NCI-H146 (cell line): ENCODE measurements at places on chromosomes 3 and 15.

DNA sequence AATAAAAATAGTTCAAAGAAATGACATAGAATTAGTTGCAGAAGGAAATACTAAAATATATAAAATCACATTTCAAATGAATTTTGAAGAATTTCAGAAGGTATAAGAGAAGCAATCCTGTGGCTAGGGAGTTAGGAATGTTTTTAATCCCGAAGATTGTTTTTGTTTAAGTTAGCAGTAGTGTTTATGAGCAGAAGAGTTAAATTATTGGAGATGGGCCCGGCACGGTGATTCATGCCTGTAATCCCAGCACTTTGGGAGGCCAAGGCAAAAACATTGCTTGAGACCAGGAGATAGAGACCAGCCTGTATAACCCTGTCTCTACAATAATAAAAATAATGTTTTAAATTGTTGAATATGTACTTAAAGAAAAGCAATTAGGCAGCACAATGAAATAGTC, 432.5 kb downstream of the MFSD1 start:
- no peak for DNase-seq

DNA sequence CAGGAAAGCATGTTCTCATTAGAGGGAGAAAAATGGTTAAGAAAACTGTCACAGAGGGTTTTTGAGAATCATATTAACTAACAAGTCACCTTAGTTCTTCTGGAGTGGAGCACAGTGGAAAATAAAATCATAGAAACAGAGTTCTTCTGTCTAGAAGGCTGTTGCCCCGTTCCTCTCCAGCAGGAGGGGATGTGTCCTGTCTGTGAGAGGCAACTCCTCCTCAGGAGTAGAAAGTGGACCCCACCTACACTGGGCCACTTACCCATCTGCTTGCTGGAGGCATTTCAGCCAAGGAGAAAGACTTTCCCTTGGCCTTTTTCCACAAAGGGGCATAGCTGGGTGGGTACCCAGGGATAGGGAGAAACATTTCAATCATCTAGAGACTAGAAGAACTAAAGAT, 106.6 kb downstream of the SSR3 start:
- peak; percentile 16 for DNase-seq

DNA sequence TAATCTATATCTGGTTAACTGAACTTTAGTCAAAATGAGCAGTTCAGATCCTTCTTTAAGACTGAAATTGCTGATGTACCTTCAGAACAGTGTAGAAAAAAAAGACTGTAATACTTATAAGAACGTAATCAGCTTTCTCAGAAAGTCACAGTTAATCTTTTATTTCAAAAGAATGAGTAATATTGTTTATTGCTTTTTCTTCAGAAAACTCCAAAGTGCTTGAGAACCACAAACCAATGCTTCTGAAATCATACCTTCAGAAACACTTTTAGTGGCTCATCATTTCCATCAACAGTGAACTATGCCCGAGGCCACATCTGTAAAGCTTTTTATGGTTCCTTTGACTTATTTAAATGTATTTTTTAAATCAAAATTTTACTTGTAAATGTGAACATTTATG, 33.3 kb upstream of the CLASP2 start:
- no peak for DNase-seq

GRCh38 chr15:61318802-61319525, 89.9 kb upstream of the RORA start:
- peak; percentile 4 for DNase-seq

GRCh38 chr3:11136830-11137626, 17.3 kb upstream of the HRH1 start:
- DNase-seq: no peak

DNA sequence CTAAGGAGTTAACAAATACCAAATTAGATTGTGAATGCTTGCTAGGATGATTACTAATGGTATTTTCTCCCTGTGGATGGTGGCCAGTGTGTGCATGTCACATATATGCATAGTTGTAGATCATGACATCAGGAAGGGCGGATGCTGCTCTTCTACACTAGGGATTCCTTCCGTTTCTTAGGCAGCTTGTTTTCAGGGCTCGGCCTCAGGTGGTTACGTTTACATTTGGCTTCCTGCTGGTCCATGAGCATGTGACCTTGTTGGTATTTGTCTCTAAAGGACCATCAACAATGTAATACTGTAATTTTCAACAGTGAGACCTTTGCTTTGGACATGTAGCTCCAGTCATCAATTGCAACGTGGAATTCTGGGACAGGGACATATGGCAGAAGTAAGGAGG, 221.4 kb downstream of the NR1D2 start:
- DNase-seq: no peak

GRCh38 chr3:183298701-183299153, 45.7 kb downstream of the B3GNT5 start:
- peak; percentile 74 for DNase-seq

- DNase-seq: no peak
Observed at GRCh38 chr3:80553211-80553610, 785.4 kb upstream of the ROBO1 start.

GRCh38 chr3:60609446-60609845, 641.8 kb downstream of the FHIT start:
- no peak for DNase-seq

DNA sequence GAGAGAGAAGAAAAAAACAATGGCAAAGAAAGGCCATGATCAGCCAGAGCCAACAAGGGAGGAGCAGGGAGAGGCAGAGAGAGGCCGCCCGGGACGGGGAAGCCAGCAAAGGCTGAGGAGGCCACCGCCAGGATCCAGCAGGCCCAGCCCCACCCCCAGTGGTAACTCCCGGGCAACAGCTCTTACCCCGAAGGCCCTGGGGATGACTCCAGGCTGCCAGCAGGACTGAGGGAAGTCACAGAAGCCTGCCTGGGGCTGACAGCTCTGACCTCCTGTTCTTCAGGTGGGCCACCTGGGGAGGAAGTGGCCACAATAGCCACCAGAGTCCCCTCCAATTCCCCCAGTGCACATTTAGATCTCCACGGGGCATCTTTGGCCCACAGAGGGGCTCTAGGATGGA, 184.3 kb upstream of the LINGO1 start:
- DNase-seq: no peak

DNA sequence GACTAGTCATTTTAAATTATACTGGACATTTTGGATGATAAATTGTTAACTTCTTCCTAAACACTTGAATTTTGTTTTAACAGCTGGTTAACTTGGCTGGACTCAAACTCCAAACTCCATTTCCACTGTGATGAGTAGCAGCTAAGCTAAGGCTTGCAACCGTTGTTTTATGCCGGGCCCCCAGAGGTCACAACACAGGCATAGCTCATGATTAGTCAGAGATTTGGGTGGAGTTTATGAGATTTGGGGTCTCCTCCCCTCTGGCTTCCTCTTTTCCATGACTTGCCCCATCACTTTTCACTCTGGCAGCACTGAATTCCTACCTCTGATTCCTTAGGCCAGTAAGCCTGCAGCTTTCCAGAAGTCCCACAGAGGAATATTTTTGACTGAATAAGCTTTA, 12.8 kb downstream of the THAP10 start:
- DNase-seq: no peak

DNA sequence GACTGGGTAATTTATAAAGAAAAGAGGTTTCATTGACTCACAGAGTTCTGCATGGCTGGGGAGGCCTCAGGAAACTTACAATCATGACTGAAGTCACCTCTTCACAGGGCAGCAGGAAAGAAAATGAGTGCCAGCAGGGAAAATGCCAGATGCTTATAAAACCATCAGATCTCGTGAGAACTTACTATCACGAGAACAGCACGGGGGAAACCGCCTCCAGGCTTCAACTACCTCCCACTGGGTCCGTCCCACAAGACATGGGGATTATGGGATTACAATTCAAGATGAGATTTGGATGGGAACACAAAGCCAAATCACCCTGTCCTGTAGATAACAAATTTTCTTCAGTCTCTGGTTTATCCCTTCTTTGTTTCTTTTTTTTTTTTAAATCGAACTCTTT, 31.0 kb upstream of the AVEN start:
- no peak for DNase-seq

GRCh38 chr3:16508243-16508578, 5.3 kb downstream of the RFTN1 start:
- no peak for DNase-seq

DNA sequence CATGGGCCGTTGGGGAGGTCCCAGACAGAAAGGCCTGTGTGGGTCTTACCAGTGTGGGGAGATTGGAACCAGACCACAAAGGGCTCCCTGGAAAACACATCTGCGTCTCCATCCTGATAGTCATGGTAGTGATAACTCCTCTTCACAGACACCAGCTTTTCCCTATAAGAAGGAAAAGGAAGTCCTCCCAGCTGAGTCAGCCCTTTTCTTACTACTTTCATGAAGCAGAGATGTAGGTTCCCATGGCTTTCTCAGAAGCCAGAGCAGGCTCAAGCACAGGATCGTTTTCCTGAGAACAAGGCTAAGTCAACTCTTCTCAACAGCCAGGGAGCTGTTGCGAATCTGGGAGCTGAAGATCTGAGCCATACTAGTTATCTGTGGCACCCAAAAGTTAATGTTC, 6.1 kb downstream of the DNASE1L3 start:
- no peak for DNase-seq

DNA sequence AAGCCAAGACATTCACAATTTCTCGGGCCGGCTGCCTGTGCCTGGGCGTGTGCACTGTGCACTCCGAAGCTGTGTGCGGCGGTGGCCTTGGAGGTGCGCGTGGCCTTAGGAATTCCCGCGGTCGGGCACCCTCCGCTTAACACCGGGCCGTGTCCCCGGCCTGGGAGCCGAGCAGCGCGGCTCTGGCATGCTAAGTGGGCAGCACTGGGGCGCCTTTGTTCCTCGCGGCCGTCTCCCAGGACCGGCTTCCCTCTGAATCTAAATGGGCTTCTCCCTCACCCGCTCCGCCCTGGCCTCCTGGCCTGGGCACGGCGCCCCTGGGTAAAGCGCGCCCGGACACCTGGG, 498 bp upstream of the ARNT2 start:
- peak; percentile 46 for DNase-seq

- DNase-seq: peak; percentile 43
Observed at GRCh38 chr3:149234671-149235245, 13.1 kb upstream of the CP start.

DNA sequence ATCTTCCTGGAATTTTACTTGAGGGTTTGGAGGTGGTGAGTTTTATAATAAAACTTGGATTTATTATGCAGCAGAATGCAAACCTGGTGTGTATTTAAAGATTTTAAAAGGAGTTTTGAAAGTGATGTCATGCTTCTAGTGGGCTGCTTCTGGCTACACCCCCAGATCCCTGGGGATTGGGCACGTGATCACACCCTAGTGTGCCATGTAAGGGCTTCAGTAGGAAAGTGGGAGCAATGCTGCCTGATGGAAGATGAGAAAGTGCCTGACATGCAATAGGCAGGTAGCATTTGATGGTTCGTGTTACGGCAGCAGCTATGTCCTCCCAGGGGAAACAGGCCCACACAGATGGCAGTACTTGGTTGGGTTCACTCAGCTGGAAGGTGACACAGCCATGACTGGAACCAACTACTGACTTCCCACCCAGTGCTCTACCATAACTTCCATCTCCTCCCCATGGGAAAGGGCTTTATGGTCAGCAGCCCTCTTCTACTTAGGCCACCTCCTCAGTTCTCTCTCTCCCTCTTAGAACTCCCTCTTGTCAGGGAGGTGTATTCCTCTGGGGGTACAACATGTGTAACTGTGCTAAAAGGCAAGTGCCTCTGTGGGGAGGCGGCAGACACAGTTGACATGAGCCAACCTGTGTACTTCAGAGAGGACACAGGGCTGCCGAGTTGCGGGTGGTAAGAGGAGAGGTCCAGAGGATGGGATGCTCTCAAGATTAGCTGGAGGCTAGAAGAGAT, 5.6 kb downstream of the ITPKA start:
- DNase-seq: no peak

- no peak for DNase-seq
Observed at GRCh38 chr3:151871639-151872468, 1.6 kb upstream of the SUCNR1 start.

DNA sequence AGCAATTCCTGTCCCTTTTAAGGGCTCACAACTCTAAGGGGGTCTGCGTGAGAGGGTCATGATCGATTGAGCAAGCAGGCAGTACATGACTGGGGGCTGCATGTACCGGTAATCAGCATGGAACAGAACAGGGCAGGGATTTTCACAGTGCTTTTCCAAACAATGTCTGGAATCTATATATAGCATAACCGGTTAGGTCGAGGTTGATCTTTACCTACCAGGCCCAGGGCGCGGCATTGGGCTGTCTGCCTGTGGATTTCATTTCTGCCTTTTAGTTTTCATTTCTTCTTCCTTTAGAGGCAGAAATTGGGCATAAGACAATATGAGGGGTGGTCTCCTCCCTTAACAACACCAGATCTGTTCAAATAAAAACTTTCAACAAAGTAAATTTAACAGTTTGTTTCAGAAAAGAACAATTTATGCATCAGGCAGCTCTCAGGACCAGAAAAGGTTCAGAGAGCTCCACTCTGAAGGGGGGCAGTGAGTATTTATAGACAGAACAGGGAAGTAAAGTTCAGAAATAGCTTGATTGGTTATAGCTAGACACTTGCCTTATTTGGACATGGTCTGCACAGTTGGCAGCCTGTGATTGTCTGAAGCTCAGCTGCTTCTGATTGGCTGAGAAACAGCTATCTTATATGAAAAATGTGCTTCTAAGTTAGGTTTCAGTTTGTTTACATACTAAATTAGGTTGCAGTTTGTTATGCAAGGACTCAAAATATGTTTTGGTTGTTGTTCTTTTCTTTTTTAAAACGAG, 17.2 kb upstream of the B4GALT4 start:
- no peak for DNase-seq

DNA sequence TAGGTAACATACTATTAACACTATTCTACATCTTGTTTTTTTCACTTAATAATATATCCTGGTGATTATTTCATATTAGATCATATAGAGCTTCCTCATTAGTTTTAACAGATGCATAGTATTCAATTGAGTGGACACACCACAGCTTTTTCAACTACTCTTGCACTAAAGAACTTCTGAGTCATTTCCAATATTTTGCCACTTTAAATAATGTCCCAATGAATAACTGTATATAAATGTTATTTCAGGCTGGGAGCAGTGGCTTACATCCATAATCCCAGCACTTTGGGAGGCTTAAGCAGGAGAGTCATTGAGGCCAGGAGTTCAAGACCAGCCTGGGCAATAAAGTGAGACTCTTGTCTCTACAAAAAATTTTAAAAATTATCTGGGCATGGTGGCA, 26.9 kb downstream of the MAP1A start:
- no peak for DNase-seq

DNA sequence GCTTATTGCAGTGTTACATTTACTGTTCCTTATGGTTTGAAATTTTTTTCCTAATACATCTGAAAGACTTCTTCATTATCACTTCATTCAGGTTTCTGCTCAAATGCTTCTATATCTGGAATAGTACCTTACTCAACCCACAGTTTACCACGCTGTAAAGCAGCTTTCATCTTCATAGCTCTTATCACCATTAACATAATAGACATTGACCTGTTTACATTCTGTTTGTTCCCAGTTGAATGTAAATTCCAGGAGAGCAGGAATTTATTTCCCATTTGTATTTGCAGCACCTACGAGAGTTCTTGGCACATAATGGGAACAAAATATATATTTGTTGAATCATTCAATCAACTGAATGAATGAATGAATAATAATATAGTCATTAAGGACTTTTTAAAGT, 844.6 kb upstream of the ROBO1 start:
- no peak for DNase-seq

DNA sequence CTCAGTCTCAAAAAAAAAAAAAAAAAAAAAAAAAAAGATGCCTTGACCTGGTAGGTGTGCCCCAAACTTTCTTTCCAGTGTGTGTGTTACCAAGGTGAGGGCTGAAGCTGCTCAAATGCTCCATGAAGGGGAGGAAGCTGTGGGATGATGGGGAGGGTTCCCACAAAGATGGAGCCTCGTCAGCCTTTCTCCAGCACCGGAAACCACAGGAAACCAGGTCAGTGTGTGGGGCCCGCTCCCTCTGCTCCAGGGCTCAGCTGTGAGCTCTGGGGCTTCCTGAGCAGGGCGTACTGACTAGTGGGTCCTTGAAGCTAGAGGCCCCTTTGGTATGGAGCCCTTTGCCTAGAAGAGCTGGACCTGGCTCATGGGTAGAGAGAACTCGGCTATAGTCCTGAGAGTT, 681 bp upstream of the IL17RE start:
- no peak for DNase-seq
